ENCODE measurements at places on chromosomes 3 and 15.
A peak's percentile ranks its signal among the peaks of the same experiment; 100 is the strongest.

- no peak for DNase-seq
Measured at GRCh38 chr3:159131376-159131775, 329.5 kb downstream of the MFSD1 start.

GRCh38 chr3:194527726-194528125, 40.9 kb upstream of the ATP13A3 start:
- no peak for DNase-seq

GRCh38 chr3:181868576-181869082, 156.9 kb downstream of the SOX2 start:
- no peak for DNase-seq

- no peak for DNase-seq
Measured at GRCh38 chr15:42955518-42955917, 34.9 kb upstream of the TTBK2 start.

DNA sequence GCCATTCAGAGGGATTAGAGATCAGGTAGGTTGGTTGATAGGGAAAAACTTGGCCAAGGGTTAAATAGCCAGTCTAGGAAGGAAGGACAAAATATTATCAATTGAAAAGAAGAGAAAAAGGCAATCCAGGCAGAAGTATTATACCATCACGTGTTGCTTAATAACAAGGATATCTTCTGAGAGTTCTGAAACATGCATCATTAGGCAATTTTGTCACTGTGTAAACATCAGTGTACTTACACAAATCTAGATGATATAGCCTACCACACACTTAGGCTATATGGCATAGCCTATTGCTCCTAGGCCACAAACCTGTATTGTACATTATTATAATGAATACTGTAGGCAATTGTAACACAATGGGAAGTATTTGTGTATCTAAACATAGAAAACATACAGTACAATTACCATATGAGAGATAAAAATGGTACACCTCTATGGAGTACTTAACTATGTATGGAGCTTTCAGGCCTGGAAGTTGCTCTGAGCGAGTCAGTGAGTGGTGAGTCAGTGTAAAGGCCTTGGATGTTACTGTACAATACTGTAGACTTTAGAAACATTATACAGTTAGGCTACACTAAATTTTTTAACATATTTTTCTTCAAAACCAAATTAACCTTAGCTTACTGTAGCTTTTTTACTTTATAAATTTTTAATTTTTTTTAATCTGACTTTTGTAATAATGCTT, 2.7 kb downstream of the TEX55 start:
- DNase-seq: no peak

DNA sequence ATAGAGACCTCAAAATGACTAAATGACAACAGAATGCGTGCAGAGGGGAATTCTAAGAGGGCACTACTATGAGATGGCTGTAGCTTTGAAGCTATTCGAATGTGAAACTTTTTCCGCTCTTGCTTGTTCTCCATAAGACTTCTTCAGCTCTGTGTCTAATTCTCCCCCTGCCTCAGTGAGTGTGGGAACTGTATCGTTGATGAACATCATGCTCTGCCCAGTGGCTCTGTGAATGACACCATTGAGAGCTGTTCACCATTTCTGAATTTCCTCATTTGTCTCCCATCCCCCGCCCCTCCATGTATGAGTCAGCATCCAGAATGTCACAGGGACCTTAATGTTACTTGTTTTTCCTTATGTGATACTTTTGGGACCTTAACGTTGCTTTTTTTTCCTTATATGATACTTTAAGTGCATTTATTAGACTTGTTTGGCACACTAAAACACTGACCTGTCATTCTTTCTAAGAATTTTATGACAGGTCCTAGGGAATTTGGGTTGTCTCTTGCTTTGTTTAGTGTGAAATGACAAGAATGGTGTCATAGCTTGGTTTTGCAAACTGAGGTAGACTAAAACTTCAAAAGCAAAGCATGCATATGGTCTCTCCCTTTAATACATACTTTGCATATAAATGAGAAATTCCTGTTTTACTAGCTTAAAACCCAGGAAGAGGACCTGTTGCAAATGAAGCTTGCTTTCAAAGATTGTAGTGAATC, 99.6 kb downstream of the FNDC3B start:
- peak; percentile 48 for DNase-seq

GRCh38 chr3:64179860-64180259, 45.4 kb downstream of the PRICKLE2 start:
- no peak for DNase-seq

DNA sequence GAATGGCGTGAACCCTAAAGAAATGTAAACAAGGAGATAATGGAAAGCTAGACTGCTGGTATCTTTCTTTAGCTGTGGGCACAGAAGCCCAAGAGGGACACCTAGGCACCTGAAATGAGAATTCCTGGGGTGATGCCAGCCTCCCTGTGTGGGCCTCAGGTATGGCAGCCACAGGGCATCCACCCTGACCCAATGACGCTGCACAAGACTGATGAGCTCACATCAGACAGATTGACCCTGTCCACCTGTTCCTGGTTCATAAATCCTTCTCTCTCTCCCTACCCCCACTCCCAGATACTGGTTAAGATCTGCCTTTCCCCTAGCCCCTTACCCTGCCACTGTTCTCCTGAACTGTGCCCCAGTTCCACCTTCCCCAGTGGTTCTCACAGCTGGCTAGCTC, 1.5 kb downstream of the GLB1 start:
- no peak for DNase-seq

DNA sequence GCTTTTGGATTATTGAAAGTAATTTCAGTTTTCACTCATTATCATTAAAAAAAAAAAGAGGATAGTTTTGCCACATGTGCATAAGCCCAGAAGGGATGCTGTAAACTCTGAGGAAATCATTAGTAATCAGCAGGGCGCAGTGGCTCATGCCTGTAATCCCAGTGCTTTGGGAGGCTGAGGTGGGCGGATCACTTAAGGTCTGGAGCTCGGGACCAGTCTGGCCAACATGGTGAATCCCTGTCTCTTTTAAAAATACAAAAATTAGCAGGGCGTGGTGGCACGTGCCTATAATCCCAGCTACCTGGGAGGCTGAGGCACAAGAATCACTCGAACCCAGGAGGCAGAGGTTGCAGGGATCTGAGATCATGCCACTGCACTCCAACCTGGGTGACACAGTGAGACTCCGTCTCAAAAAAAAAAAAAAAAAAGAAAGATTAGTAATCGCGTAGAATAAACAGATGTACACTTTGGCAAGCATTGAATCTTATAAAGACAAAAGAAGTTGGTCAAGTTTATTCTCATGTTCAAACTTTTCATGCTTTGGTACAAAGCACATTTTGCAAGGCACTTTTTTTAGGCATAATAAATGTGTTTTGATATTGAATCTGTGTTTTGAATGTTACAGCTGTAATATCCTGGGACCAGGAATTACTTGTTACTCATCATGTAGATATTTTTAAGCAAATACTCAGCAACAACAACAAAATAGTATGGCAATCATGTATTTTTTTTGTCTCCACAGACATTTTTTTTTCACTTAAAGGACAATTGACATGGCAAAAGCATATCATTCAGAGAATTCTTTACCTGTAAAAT, 93.2 kb upstream of the AGTR1 start:
- DNase-seq: no peak

- DNase-seq: no peak
Measured at GRCh38 chr3:2937592-2937991, 172.6 kb downstream of the IL5RA start.

GRCh38 chr3:124075753-124076152, 83.8 kb upstream of the ROPN1 start:
- no peak for DNase-seq

GRCh38 chr15:101407439-101407838, 82.1 kb downstream of the PCSK6 start:
- peak; percentile 8 for DNase-seq

DNA sequence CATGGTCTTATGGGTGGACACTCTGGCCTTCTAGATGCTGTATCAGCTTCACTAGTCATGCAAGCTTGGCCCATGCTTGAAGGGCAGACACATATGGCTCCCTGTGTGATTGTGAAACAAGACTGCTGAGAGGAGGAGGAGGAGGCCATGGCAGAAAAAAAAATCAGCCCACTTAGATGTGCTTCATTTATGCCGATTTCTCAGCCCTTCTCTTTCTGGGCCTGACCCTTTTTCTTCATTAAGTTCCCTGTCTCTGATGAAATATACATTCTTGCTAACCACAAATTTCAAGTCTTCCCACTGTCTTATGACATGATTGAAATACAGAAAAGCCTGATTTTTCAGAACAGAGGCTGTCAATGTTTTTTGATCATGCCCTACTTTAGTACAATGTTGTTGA, 213.0 kb upstream of the FEZF2 start:
- no peak for DNase-seq

DNA sequence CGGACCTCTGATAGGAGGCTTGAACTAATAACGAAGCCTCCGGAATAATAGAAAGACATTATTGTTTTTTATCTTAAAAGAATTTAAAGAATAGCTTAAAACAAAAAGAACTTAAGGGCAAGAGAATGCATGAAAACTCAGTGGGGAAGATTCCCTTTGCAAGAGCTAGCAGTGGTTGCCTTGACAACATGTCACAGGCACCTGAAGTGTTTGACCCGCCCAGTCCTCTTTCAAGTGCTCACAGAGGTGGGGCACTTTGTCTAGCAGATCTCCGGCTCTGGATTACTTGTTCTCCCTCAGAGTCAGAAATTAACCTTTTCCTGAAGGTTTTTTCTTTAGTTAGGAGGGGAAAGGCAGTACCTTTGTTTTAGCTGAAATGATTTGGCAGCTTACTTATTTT, 37.8 kb downstream of the LARS2 start:
- no peak for DNase-seq

- no peak for DNase-seq
Measured at GRCh38 chr3:30675774-30676173, 69.4 kb downstream of the TGFBR2 start.

DNA sequence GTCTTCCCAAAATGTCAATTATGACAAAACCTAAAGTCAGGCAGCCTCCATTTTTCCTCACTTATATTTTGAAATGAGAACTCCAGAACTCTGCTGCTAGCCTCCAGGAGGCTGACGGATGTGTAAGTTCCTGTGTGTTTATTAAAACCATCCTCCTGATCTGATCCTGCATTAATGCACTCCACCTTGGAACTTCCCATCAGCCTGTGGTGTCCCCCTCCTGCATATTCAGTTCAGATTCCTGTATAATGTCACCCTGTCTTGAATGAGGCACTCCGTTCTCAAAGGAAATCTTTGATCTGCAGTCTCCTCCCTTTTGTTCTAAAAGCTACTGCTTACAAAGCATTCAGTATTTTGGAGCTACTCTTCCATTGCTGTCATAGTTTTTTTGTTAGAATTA, 318.2 kb upstream of the ONECUT1 start:
- DNase-seq: no peak

DNA sequence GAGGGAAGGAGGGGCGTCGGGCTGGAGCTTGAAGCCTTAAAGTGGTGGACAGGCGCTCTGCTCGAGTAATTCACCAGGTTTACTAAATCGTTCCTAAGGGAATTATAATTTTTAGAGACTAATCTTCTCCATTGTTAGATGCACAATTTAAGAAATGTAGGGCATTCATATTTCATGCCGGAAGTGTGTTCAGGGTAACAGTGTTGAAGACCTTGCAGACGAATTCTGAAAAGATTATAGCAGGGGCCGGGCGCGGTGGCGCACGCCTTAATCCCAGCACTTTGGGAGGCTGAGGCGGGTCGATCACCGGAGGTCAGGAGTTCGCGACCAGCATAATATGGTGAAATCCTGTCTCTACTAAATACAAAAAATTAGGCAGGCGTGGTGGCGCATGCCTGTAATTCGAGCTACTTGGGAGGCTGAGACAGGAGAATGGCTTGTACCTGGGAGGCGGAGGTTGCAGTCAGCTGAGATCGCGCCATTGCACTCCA, 365 bp upstream of the GTF2A2 start:
- DNase-seq: no peak

DNA sequence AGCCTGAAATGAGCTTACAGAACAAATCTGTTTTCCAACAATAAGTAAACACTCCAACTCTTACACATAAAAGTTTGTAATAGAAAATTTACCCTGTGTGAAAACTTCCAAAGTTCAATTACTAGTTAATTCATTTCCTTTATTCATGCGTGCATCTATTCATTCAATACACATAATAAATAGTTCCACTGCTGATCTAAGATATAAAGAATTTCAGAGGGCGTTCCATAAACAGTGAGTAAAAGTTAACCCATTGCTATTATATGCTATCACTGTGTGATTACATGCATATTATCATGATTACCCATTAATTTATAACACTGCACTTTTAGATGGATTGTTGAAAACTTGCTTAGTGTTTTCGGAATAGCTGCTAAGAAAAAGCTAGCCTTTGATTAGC, 36.2 kb upstream of the CFAP20DC start:
- DNase-seq: no peak

DNA sequence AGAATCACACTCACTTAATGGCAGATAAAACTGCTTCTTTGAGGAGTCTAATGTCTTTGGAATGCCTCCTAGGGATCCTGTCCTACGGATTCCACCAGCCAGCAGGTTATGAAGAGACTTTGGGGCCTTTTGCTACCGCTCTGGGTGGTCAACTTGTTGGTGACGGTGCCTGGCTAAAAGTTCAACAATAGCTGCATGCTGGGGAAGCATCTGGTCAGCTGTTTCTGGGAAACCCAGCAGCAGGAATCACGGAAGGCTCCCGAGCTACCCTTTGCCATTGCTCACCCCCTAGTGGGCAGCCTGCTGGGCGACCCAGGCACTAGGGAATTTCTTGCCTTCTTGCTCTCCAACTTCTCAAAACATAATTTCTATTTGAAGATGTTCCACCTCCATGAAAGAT, 263.3 kb downstream of the NEK10 start:
- DNase-seq: no peak

DNA sequence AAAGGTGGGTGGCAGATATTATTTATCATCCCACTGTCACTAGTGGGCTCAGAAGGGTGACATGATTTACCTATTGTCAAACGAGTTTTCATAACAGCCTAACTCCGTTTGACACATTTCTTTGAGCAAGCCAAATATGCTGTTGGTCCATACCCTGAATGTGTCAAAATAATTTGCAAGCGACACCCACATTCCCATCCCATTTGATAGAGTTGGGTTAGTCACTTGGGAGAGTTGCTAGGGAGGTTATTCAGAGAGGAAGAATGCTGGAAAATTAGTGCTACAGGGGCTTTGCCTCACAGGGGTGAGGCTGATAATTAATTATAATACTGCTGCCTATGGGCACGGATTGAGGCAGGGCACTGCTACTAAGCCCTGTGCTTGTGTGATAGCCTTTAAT, 98.5 kb upstream of the FHIT start:
- DNase-seq: no peak

DNA sequence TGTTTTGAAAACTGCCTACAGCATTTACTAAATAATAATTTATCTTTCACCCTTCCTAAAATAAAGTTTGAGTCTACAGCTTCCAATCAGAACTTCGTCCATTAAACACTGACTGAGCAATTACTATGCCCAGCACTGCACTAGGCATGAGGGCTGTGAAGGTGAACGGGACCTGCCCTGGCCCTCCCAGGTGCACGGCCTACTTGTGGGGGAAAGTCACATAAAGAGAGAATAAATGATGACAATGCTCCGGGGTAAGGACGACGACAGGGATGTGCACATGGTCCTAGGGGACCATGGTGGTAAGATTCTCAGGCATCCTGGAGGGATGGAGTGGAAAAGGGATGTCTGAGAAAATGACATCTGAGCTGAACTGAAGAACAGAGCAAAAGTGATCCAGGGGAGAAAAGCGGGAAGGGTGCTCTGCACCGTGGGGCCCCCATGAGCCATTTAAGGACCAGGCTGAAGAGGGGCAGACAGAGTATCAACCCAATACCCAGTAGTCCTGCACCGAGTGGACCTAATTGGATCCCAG, 11.5 kb downstream of the PLA2G4F start:
- DNase-seq: no peak

GRCh38 chr3:50157827-50158529, 2.9 kb downstream of the SEMA3F start:
- no peak for DNase-seq
